ENCODE measurements at places on chromosomes 11 and 22.

DNA sequence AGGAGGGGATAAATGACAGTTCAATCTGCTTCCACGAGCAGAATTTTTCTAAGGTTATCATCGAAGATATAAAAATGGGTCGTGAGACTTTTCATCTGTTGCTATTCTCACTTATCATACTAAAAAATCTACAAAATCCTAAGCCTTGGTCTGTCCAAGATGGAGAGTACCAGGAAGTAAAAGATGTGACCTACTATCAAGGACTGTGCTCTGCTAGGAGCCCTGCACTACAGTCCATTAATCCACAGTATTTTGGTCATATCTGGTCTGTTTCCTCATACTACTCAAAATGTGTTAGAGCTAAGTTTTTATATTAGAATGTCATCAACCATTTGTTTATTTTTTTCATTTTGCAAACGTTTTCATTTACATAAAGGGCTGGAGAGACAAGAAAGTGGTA, 79.4 kb downstream of the DDIAS start:
- no peak for DNase-seq

GRCh38 chr11:74037309-74037708, 28.4 kb upstream of the UCP3 start:
- no peak for DNase-seq

GRCh38 chr22:16783930-16784354, 41.3 kb downstream of the XKR3 start:
- DNase-seq, result no peak

- DNase-seq, result no peak
These were observed 31.1 kb upstream of the GCAT start for GRCh38 chr22:37776639-37777005.

- no peak for DNase-seq
These were observed 170.8 kb downstream of the TBC1D22A start for GRCh38 chr22:46933040-46933930.

DNA sequence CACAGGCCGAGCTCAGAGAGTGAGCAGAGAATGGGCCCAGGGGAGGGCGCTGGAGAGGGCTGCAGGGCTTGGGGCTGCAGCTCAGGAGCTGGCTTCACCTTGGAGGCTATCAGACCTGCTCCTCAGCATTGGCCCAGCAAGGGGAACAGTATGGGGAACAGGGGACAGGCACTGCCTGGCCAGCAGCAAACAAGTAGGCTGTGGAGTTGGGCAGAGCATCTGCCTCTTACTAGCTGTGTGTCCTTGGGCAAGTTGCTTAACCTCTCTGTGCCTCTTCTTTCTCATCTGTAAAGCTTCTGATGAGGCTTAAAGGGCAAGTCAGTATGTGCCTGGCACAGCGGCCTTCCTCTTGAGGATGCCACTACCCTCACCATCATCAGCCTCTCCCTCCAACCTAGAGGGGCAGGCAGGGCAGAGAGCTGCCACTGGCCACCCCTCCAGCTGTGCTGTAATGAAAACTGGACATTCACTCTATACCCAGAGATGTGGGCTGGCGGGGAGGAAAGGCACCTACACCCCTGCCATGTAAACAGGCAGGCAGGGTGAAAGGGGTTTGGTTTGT, 7.5 kb upstream of the CDKN1C start:
- DNase-seq, result no peak

DNA sequence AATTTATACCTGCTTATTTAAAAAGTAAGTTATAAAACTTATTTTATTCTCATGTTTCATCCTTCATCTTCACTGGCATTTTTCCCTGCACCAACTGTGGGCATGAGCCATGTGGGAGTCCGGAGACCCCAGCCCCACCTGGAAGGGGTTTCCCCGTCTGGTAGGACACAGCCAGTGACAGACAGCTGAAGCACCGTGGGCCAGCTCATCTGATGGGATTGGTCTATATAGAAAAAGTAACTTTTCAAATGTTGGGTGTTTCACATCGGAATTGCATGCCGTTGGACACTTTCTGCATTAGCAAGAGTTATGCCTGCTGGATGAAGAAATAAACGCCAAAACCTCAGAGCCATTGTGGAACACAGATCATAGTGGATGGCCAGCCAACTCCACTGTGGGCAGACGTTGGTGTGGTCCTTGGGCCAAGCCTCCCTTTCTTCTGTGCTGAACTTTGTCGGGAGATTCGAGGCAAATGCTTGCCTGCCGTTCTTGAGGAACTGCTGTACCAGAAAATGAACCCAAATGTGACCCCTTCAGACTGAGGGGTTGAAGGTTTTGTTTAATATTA, 1329.3 kb downstream of the TBC1D22A start:
- no peak for DNase-seq

DNA sequence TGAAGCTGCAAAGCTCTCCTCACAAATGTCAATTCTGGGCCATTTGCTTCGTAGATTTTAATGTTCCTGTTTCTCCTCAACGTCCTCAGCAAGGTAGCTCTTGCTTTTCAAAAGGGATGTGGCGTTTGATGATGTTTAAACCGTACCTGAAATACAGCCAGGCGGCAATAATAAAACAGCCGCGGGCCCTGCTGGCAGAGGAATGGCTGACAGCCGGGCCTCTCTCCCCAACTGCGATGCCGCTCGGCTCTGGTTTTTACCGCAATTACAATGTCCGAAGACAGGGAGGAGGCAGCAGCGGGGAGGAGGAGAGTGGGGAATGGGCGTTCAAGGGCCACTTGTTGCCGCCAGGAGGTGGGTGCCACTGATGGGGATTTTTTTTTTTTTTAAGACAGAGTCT, 27.5 kb downstream of the MACROD1 start:
- DNase-seq, result no peak

GRCh38 chr11:111603611-111604130, 1.4 kb downstream of the SIK2 start:
- no peak for DNase-seq

DNA sequence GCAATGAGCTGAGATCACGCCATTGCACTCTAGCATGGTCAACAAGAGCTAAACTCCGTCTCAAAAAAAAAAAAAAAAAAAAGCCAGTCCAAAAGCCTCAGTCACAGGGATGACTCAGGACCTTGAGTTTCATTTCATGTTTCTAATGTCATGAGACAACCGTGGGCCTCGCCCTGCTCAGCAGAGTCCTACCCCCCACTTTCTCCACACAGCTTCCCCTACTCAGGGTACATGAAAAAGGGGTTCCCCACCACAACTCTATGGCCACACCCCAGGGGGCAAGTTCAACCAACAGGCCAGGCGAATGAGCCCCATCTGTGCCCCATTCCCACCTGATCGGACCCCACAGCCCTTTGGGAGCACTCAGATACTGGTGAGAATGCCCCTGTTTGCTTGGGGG, 24.3 kb upstream of the ADA2 start:
- no peak for DNase-seq

- no peak for DNase-seq
These were observed 76.1 kb upstream of the UCP3 start for GRCh38 chr11:74084796-74085541.

DNA sequence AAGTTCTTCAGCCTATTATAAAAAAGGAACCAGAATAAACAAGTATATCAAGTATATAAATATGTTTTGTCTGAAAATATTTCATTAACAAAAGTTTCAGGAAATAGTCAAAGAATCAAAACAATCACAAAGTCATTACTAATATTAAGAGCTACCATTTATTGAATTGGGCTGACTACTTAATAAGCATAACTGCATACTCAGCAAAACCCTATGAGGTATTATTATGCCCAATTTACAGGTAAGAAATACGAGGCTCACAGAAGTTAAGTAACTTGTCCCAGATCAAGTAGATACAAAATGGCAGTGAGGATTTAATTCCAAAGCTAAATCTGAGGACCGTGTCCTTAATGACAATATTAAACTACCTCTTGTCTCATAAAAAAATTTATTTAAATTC, 52.2 kb downstream of the EIF3M start:
- DNase-seq, result no peak

- DNase-seq, result no peak
These were observed 28.9 kb downstream of the RAB39A start for GRCh38 chr11:107957109-107957588.

- no peak for DNase-seq
These were observed 107.3 kb upstream of the LUZP2 start for GRCh38 chr11:24389575-24389974.

DNA sequence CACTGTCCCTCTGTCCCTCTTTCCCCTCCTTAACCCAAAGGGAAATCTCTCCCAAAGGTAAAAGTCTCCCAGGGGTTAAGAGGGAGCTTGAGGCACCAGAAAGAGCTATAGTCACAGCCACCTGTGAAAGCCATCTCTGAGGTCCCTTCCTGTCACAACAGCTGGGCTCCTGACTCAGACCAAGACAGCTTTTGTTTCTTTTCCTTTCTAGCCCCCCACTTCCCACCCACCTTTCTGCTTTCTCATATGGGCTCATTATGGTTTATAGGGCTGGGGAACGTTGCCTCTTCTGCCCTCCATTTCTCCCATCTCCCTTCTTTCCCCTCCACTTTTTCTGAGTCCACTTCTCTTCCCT, 19.1 kb downstream of the MIF start:
- DNase-seq, result no peak

GRCh38 chr11:33868647-33869461, 23.0 kb downstream of the LMO2 start:
- DNase-seq, result no peak

DNA sequence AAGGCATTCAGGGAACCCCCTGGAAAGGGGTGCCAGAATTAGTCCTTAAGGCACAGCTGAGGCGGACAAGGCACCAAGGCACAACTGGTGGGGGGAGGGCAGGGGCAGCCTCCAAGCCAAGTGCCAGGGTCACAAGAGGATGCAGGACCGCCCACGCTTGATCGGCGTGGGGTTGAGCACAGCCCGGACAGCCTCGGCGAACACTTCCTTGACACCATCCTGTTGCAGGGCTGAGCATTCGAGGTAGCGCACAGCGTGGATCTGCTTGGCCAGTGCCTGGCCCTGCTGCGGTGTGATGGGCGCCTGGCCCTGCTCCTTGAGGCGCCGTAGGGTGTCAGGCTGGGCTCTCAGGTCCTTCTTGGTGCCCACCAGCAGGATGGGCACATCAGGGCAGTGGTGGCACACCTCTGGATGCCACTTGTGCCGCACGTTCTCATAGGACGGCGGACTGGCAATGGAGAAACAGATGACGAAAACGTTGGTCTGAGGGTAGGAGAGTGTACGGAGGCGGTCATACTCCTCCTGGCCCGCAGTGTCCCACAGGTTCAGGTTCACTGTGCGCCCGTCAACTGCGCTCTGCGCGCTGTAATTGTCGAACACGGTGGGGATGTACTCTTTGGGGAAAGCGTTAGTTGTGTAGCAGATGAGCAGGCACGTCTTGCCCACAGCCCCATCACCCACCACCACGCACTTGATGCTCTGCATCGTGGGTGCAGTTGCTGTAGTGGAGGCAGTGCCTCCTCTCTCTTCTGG, 13.1 kb downstream of the RHOG start:
- no peak for DNase-seq

Measured in NCI-H2081 treated with DMSO at 0.1 percent for 48 hours (cell line).